Cardiac fibroblast (primary cell): ENCODE measurements at places on chromosomes 2 and 18.

DNA sequence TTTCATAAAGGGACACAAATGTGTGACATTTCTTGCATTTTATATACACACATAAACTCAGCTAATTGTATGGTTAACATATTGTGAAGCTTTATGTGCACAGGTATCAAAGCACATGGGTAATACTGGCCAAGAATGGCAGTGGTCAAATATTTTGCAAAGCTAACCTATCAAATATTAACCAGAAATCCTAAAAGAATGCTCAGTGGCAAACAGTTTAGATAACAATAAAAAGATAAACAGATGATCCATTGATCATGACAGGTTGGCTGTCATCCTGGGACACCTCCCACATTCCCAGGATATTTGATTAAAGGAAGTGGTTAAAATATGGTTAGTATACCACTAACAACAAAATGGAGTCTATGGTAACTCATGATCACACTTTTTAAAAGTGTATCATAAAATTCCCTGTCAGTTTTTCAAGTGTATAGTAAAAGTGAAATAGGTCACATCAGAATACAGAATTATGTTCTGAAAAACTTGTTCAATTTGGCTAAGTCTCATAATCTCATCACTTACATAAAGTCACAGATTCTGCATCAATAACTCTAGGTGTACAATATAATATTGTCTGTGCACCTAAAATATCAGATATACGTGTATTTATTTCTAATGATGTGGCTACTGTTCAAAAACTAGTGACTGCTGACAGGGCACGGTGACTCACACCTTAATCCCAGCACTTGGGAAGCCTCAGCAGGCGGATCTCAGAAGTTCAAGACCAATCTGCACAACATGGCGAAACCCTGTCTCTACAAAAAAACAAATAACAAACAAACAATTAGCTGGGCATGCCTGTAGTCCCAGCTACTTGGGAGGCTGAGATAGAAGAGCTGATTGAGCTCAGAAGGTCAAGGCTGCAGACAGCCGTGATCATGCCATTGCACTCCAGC lies 48.9 kb downstream of the CDH2 start:
- DNase-seq, result peak; percentile 61

GRCh38 chr2:121944072-121944831 lies 188.8 kb downstream of the TSN start:
- DNase-seq, result peak; percentile 97

GRCh38 chr2:39881948-39882347 lies 102.9 kb upstream of the THUMPD2 start:
- no peak for DNase-seq

DNA sequence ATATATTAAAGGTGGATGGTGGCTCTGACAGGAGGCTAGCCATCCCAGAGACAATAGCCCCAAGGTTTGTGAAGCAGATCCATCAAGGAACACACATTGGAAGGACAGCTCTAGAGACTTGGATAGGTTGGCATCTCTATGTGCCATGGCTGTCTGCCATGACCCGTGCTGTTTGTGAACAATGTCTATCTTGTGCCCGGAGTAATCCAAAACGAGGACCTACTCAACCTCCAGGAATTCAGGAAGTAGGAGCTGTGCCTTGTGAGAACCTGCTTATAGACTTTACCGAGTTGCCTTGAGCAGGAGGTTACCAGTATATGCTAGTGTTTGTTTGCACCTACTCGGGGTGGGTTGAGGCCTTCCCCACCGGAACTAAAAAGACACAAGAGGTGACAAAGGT lies 43.1 kb upstream of the SELENOI start:
- no peak for DNase-seq

- DNase-seq, result no peak
These were observed 208.0 kb downstream of the GALR1 start for GRCh38 chr18:77457681-77458080.

- DNase-seq, result peak; percentile 81
These were observed 77.1 kb downstream of the SPATS2L start for GRCh38 chr2:200383380-200384110.

- DNase-seq, result no peak
These were observed 272.0 kb downstream of the LNPK start for GRCh38 chr2:175730050-175730449.

DNA sequence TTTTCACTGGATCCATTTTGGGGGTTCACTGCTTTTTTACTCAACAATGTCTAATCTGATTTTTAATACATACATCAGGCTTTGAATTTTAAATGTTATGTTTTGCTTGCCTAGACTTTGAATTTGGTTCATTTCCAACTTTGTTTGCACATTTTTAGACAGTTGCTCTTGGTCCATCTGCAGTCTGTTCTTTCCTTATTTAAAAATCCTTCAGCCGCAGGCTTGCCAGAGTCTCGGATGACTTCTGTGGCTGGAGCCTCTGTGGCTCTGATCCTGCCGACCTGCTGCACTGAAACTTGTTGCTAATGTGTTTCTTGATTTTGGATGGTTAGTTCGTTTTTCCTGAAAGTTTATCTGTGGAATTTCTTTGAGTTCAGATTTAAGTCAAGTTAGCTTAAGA lies 172.0 kb upstream of the ALKAL2 start:
- no peak for DNase-seq

- DNase-seq, result no peak
These were observed 139.0 kb downstream of the ZFP36L2 start for GRCh38 chr2:43087413-43087812.

- DNase-seq, result peak; percentile 69
These were observed 63.4 kb upstream of the ZBTB7C start for GRCh38 chr18:48472610-48473009.

GRCh38 chr18:54223568-54224241 lies 764 bp downstream of the MBD2 start:
- peak; percentile 92 for DNase-seq

GRCh38 chr2:94984964-94985575 lies 40.4 kb upstream of the MAL start:
- no peak for DNase-seq

DNA sequence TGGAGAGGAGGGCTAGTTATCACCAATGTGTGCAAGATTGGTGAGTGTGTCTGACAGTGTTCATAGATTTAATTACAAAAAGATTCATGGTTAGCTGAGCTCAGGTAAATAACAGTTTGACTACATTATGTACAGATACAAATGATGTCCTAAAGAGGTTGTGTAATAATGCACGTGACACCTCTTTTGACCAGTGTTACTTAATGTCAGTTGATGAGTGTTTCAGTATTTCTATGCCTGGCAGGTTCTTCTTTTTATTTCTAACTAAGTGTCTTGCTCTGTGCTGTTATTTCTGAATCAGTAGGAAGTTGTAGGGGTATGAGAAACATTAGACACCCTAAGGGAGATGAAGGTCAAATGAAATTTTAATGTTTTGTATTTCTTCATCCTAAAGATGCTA lies 7.9 kb upstream of the INHBB start:
- no peak for DNase-seq

GRCh38 chr2:22893761-22894517 lies 491.0 kb upstream of the KLHL29 start:
- no peak for DNase-seq

DNA sequence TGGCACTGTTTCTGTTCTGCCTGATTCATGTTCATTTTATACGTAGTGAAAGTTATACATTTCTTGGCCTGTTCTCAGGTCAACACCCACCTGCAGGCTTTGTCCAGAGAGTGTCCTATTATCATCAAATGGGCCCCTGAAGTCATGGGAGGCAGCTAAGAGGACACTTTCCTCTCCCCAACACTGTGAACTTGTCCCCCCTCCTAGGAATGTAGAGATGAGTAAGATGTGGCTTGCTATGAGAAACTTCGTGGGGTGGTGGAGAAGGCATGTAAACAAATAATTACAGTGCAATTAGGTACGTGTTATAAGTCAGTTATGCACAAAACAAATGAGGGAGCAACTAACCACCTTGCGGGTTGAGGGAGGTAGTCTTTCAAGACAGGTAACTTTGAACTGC lies 57.9 kb downstream of the COL4A3 start:
- no peak for DNase-seq

DNA sequence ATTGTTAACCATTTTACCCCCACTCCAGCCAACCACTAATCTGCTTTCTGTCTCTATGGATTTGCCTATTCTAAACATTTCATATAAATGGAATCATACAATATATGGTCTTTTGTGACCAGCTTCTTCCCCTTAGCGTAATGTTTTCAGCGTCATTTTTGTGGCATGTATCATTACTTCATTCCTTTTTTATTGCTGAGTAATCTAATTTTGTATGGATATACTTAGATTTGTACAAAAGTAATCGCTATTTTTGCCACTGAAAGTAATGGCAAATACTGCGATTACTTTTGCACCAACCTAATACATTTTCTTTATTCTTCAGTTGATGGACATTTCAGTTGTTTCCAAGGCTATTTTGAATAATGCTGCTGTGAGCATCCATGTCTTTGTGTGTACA lies 227.6 kb downstream of the WDR7 start:
- DNase-seq, result no peak

GRCh38 chr18:66616523-66616983 lies 12.7 kb upstream of the CDH19 start:
- DNase-seq, result peak; percentile 16

DNA sequence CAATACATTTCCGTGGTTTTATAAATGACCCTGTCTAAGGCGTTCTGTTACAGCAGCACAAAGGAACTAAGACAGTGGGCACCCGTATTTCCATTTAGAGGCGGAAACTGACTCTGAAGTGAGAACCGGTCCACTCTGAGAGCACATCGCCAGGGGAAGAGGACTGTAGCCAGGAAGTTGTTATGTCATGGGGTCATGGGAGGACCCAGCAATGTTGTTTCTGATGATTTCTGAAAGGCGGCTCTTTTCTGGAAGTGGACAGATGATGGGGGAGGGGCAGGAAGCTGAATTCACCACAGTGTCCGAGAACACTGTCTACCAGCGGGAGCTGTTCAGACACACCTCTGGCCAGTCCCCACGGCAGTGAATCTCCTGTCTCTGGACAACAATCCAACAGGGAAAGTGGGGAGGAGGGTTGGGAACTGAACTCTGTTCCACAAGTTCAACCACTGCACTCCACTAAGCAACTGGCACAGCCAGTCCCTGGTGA lies 2.1 kb upstream of the LRRFIP1 start:
- DNase-seq, result no peak

DNA sequence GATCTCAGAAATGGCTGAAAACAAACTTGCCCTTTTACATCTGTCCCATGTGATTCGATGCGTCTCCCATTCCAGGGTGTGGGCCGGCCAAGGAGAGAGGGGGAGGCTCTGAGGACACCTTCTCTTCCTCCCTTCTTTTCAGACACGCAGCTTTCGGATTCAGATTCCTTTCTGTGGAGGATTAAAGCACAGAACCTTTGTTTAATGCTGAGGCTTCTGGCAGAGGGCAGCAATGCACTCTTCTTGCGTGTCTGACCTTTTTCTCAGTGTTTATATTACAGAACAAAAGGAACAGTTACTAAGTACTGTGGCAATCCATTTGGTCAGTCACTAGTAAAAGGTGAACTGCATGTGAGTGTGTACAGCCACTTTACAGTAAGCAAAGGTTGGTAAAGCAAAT lies 268.9 kb upstream of the CCDC68 start:
- no peak for DNase-seq

GRCh38 chr2:122179492-122180165 lies 424.2 kb downstream of the TSN start:
- peak; percentile 93 for DNase-seq

GRCh38 chr2:111190816-111191540 lies 70.3 kb downstream of the BCL2L11 start:
- DNase-seq, result no peak

- DNase-seq, result peak; percentile 17
These were observed 1.9 kb upstream of the ZFP36L2 start for GRCh38 chr2:43228321-43228751.

GRCh38 chr2:175187378-175187777 lies 5.9 kb upstream of the ATP5MC3 start:
- DNase-seq, result peak; percentile 36

GRCh38 chr18:36537289-36537688 lies 239.8 kb downstream of the FHOD3 start:
- DNase-seq, result no peak

DNA sequence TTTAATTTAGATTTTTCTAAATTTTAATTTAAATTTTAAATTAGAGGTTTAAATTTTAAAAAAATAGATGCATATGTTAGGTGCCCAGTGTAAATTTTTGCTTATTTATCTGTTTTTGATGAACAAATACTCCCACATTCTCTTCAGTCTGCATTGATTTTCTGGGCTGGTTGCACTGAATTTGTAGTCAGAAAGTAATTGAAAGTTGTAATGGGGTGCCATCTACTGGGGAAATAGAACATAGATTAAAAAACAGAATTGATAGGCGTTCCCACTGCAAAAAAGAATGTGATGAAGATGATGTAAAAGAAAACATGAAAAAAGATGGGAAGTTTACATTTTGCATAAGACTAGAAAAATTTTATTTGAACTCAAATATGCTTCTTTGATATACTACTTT lies 51.7 kb upstream of the CCDC85A start:
- DNase-seq, result peak; percentile 73

GRCh38 chr2:119073213-119073612 lies 85.3 kb downstream of the C1QL2 start:
- no peak for DNase-seq

DNA sequence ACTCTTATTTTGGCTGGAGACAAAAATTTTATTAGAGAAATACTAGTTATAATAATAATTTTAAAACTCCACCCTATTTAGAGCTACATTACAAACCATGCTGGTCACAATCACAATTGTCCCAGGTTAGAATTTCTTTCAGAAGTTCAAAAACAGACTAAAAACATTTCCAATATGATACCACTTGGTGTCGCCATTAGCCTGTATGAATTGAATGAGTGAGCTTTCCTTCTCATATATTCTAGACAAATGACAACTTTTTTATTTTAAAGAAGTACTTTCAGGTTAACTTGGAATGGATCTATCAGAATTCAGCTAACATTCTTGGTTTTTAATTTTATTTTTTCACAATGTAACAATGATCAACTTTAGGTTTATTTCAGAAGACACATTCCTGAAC lies 48.0 kb downstream of the SERPINB8 start:
- DNase-seq, result peak; percentile 34

DNA sequence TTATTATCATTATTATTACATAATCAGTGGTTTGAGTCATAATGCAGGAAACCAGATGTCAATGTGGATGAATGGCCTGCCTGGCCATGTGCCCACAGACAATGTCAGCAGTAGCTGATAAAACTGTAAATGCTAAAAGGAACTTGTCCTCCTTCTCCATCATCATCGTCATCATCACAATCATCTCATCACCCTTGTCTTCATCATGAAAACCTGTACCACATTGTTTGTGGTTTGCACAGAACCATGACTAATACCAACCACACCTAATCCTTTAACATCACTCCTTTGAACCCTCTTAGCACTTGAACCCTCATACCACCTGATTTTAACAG lies 96.0 kb downstream of the HNMT start:
- peak; percentile 91 for DNase-seq

DNA sequence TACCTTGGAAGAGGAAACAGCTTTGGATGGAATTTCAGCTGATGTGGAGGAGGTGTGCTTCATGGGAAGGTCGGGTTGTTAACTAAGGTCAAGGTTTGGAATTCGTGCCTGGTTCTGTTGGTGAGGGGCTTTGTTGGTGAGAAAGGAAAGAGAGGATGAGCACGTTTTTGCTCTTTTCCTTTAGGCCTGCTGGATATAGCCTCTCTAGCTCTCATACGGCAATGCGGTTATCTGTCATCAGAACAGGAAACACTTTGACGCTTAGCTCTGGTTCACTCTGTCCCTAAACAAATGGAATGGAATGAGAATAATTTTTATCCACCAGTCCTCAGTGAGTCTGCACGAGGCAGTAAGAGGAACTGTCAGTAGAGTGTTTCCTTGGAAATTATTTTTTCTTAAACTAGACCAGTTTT lies 169.7 kb upstream of the NOSTRIN start:
- peak; percentile 89 for DNase-seq

- DNase-seq, result no peak
These were observed 9.3 kb downstream of the KCNIP3 start for GRCh38 chr2:95306336-95306895.
